Tibial artery (tissue), 4 donors: ENCODE measurements at places on chromosomes 5 and 9.

DNA sequence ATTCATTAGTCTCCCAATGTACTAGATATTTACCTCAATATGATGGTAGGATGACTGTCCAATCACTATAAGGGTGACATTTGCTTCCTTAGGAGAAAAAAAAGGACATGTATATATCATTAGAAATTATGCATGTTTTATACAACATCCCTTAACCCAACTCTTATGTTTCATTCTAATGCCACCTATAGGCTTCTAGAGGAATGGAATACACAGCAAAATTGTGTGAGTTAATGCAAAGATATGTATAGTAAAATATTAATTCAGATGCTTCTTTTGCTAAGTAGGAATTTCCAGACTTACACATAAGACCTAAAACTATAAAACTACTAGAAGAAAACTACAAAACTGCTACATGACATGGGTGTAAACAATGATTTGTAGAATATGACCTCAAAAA, 3.5 kb downstream of the PRXL2C start:
- H3K27me3 ChIP-seq = no peaks in the 10 kb centered on the region
- H3K4me3 ChIP-seq = no peak overlapping the region
- DNase-seq = no peak
- peaks cover 42% of the 10 kb centered on the region for H3K36me3 ChIP-seq

GRCh38 chr9:120932086-120932823, 5.7 kb upstream of the TRAF1 start:
- no peaks in the 10 kb centered on the region for H3K27me3 ChIP-seq
- no peaks in the 10 kb centered on the region for H3K36me3 ChIP-seq
- peaks cover 83% of the 10 kb centered on the region for H3K4me1 ChIP-seq
- no peak for DNase-seq

DNA sequence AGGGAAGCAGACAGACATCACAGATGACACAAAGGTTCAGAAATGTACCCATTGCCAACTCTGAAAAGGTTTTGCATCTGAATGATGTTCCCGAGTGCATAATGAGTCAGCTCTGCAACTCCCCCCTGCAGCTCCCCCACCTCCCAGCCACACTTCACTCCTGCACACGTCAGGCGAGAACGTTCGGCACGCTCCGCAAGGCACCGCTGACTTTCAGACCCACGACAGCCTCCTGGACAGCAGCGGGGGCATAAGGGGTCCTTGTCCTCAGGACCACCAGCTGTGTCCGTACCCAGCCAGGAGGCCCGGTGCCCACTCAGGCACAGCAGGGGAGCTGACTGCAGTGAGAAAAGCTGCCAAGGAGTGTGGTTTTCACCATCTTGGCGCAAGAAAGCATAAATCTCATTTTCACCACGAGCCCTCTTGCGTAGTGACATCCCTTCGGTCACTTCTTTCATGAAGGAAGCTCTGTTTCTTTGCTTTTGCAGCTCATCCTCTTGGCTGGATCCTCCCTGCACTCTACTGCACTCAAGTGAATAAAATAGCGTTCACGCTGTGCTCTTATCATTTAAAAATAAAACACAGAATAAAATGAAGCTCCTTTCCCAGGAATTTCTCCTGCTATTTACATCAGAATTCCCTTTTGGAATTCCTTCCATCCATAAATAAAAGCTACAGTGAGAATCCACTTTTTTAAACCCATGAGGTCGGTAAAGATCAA, 9.9 kb downstream of the GFPT2 start:
- H3K4me1 ChIP-seq = no peaks in the 10 kb centered on the region
- no peak overlapping the region for H3K4me3 ChIP-seq
- no peaks in the 10 kb centered on the region for H3K27me3 ChIP-seq
- H3K27ac ChIP-seq = no peak overlapping the region
- no peak for DNase-seq

DNA sequence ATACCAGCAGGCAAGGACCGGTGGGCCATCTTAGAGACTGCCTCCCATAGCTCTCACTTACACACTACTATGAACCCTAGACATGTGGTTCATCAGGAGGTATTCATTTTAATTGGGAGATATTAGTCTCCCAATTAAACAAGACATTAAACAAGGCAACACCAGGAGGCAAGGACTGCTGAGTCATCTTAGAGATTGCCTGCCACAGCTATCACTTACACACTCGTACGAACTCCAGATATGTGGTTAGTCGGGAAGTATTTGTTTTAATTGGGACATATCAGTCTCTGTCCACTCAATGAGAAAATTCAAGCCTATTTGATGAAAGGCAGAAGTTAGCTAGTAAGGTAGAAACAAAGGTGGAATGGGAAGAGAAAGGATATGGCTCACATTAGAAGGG, 343.9 kb downstream of the NFIB start:
- no peak overlapping the region for H3K27ac ChIP-seq
- no peaks in the 10 kb centered on the region for H3K4me1 ChIP-seq
- H3K27me3 ChIP-seq = no peaks in the 10 kb centered on the region
- no peaks in the 10 kb centered on the region for H3K36me3 ChIP-seq
- H3K4me3 ChIP-seq = no peak overlapping the region

- H3K27ac ChIP-seq = no peak overlapping the region
- H3K4me1 ChIP-seq = no peaks in the 10 kb centered on the region
- no peaks in the 10 kb centered on the region for H3K27me3 ChIP-seq
- peak; percentile 21 for DNase-seq
- peaks cover 18% of the 10 kb centered on the region for H3K36me3 ChIP-seq
These were observed 127.6 kb downstream of the RFX3 start for GRCh38 chr9:3398232-3398648.

- no peak for DNase-seq
- H3K4me1 ChIP-seq = no peaks in the 10 kb centered on the region
- H3K27me3 ChIP-seq = no peaks in the 10 kb centered on the region
- H3K36me3 ChIP-seq = no peaks in the 10 kb centered on the region
- no peak overlapping the region for H3K4me3 ChIP-seq
These were observed 38.1 kb upstream of the ISL1 start for GRCh38 chr5:51345106-51345505.

DNA sequence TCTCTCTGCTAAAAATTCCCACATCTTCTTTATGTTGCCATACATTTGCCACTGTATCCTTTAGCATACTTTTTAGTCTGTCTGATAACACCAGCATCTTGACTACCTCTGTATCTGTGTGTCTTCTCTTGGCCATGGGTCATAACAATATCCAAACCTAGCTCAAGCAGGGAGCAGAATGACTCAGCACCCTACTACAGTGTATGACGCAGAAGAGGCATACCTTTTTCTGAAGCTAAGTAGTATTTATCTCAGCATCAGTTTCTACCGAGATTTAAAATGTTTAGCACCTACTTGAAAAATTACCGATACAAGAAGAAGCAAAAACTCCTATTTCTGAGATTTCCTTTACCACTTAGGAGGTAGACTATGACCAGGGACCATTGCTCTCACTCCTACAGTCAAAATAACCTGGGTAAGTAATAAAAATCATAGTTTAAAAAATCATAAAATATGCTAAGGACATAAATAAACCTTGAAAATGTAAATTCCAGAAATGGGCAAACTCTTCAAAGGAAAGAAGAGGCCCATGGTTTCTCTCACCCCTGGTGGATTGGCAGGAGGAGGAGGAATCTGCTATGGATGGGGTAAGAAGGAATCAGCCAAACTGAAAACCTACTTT, 286.5 kb downstream of the MAST4 start:
- no peaks in the 10 kb centered on the region for H3K4me1 ChIP-seq
- no peaks in the 10 kb centered on the region for H3K27me3 ChIP-seq
- H3K4me3 ChIP-seq = no peak overlapping the region
- no peak overlapping the region for H3K27ac ChIP-seq
- H3K36me3 ChIP-seq = no peaks in the 10 kb centered on the region

DNA sequence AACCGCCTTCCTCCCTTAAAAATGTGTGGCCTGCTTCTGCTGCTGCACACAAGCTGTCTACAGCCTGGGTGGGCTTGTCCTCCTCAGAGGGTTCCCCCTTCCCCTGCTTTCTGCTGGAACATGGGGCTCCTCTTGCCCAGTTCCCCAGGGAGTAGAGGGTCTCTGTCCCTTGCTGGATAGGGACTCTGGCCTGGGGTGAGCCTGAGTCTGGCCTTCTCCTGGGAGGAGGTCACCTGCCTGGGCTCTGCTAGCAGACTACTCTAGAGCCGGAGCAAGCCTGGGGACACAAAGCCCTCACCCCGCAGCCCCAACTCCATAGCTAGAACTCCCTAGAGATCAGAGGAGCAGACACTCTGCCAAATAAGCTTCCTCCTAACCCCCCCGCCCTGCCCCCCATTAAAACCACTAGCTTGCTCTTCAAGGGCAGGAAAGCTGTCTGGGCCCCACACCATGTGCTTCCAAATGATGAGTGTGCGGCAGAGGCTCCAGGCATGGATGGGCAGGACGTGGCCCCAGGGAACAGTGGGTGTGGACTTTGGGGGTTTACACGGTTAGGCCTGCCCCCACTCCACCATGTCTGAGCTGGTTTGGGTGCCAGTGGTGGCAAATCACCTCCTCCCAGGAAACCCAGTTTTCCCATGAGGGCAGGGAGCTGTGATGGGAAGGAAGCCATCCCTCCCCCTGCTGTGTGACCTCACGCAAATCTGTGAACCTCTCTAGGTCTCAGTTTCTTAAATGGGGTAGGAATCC, 10.0 kb downstream of the TCF7 start:
- no peaks in the 10 kb centered on the region for H3K27me3 ChIP-seq
- no peaks in the 10 kb centered on the region for H3K4me1 ChIP-seq
- H3K36me3 ChIP-seq = peaks cover 12% of the 10 kb centered on the region
- no peak overlapping the region for H3K4me3 ChIP-seq

GRCh38 chr5:91042936-91043255, 340.2 kb downstream of the ARRDC3 start:
- DNase-seq = no peak
- H3K27me3 ChIP-seq = no peaks in the 10 kb centered on the region
- no peaks in the 10 kb centered on the region for H3K36me3 ChIP-seq

DNA sequence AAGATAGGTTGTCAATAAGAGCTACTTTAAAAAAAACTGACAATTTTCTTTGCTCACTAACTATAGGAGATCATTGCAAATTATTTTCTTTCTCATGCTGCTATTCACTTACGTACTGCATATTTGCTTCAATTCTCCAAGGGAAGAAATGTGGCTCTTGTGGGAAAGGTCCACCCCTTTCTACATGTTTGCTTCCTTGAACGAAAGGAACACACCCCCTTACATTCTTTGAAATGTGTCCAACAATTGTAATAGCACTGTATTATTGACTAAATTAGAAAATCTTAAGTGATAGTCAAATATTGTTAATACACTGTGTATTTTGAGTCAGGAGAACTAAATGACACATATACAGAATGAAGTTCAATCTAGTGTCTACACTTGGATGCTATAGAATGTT, 5.2 kb downstream of the MEF2C start:
- H3K4me1 ChIP-seq = no peaks in the 10 kb centered on the region
- no peaks in the 10 kb centered on the region for H3K36me3 ChIP-seq
- H3K27me3 ChIP-seq = no peaks in the 10 kb centered on the region
- peak overlapping the region; percentile 93 for H3K27ac ChIP-seq

DNA sequence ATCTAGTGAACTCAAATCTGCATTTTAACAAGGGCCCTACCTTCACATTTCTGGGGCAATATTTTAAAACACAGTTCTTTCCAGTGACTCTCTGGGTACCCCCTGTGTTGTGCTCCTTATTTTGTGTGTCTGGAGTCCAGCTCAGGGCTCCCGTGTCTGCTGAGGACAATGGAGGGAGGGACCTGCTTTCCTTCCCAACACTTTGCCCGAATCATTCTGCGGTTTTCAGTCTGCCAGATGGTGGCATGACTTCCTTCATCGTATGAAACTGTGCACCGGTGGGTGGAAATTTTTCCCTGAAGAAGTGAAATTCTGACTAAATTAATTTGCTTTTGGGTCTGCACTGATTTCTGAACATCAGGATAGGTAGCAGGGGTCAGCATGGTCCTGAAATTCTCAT, 153.6 kb upstream of the CD180 start:
- no peaks in the 10 kb centered on the region for H3K4me1 ChIP-seq
- H3K4me3 ChIP-seq = no peak overlapping the region
- no peaks in the 10 kb centered on the region for H3K36me3 ChIP-seq
- peak overlapping the region; percentile 45 for H3K27ac ChIP-seq
- no peak for DNase-seq

DNA sequence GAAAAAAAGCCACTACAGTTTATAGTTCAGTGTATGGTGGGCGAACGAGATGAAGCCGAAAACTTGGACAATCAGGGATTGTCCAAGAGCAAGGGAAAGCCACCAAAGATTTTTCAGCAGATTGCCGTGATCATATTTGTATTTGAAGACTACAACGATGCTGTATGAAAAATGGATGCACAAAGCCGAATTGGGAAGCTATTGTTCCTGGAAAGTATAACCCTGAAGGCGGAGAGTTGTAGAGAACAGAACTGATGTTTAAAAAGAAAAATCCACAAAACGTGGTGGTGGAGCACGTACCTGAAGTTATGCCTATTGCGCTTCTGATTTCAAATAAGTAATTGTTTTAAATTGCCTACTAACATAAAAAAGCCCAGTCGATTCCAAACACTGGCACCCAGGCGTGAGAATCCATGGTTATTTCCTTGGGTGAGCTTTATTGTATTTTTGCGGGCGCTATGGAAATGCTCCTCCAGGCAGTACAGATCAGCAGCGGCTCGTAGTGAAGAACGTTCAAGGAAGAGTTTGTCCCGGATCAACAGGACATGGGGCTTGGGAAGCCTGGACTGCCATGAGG, 772 bp upstream of the TARS1 start:
- H3K4me3 ChIP-seq = peak overlapping the region; percentile 66
- H3K27me3 ChIP-seq = no peaks in the 10 kb centered on the region
- no peaks in the 10 kb centered on the region for H3K36me3 ChIP-seq
- no peak for DNase-seq

GRCh38 chr5:136424835-136425584, 59.7 kb upstream of the TRPC7 start:
- peak; percentile 71 for DNase-seq
- no peaks in the 10 kb centered on the region for H3K27me3 ChIP-seq
- no peak overlapping the region for H3K4me3 ChIP-seq
- no peak overlapping the region for H3K27ac ChIP-seq

DNA sequence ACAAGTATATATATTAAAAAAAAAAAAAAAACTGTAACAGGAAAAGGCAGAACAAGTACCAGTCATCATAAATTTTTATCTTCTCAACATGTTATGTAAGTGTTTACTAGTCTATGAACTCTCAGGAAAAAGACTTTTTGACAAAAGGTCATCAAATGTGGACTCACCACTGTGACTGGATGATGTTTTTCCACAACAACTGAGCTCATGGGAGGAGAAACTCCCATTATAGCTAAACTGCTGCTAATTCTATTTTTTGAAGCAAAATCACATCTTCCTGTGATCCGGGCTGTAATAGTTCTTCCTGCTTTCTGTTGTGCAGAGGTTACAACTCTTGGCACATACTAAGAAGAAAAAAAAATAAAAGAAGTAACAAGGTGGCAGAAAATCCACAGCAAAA, 39.6 kb downstream of the POC5 start:
- H3K27ac ChIP-seq = no peak overlapping the region
- H3K4me1 ChIP-seq = peaks cover 5% of the 10 kb centered on the region
- H3K4me3 ChIP-seq = no peak overlapping the region
- no peak for DNase-seq
- peaks cover 36% of the 10 kb centered on the region for H3K36me3 ChIP-seq
- no peaks in the 10 kb centered on the region for H3K27me3 ChIP-seq

GRCh38 chr9:10045598-10045997, 567.2 kb downstream of the PTPRD start:
- H3K27ac ChIP-seq = no peak overlapping the region
- H3K4me3 ChIP-seq = no peak overlapping the region
- no peaks in the 10 kb centered on the region for H3K36me3 ChIP-seq
- DNase-seq = no peak
- H3K27me3 ChIP-seq = no peaks in the 10 kb centered on the region
